ENCODE measurements at places on chromosomes 2 and 18. TPM values are rescaled to one million over a fixed set of nuclear protein-coding genes. Genes with fewer than 3 reads are reported as not detected.

Gene C2orf66
- 0.23 TPM for polyA plus RNA-seq

Gene RUFY4
- polyA plus RNA-seq = 0.13 TPM

Gene NOSTRIN
- polyA plus RNA-seq = 9.6 TPM

Gene LRATD1
- polyA plus RNA-seq = 12.0 TPM

Gene IL1F10
- not detected for polyA plus RNA-seq

Gene NEU2
- not detected for polyA plus RNA-seq

Gene GKN2
- polyA plus RNA-seq = not detected

Gene TMEM37
- polyA plus RNA-seq = 11.1 TPM

Gene UGT1A4
- not detected for polyA plus RNA-seq

Gene NLRC4
- 1.1 TPM for polyA plus RNA-seq

Gene SPDYA
- polyA plus RNA-seq = 1.5 TPM

Gene RTTN
- 13.0 TPM for polyA plus RNA-seq

Gene CSRNP3
- polyA plus RNA-seq = 11.2 TPM

Gene MEP1B
- polyA plus RNA-seq = not detected

Gene PROKR1
- polyA plus RNA-seq = 2.1 TPM

Gene TTC27
- polyA plus RNA-seq = 17.5 TPM

Gene AAK1
- polyA plus RNA-seq = 16.3 TPM

Gene PTH2R
- polyA plus RNA-seq = 0.08 TPM

Gene GPR35
- 2.5 TPM for polyA plus RNA-seq

Gene SERPINB4
- polyA plus RNA-seq = 0.35 TPM
